ENCODE measurements at places on chromosomes 5 and 9.

DNA sequence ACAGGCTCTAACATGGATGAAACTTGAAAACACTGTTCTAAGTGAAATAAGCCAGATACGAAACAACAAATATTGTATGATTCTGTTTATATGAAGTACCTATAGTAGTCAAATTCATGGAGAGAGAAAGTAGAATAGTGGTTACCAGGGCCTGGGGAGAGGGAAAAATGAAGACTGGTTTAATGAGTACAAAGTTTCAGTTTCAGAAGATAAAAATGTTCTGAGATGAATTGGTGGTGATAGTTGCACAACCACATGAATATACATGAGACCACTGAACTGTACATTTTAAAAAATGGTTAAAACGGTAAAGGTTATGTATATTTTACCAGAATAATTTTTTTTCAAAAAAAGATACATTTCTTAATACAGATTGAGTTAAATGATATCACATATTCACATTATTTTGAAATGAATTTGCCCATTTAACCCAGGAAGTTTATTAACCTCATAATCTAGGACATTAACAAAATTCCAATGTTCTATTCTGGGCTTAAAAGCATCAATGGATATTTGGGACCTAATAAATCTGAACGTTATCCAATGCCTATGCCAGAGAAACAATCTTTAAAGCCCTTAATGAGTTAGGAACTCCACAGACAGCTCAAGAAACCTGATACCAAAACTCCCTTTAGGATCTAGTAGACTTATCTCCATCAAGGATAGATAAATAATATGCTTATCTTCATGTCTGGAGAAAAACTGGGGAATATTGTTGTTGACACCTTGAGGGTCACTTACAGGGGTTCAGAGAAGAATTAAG is 521.3 kb downstream of the EFNA5 start:
- no peak for DNase-seq

- no peak for DNase-seq
These were observed 150.1 kb downstream of the KDM4C start for GRCh38 chr9:6907772-6908381.

GRCh38 chr9:126217250-126217653 is 109.4 kb upstream of the MVB12B start:
- no peak for DNase-seq

GRCh38 chr5:166088389-166089039 is 2202.9 kb upstream of the WWC1 start:
- no peak for DNase-seq

DNA sequence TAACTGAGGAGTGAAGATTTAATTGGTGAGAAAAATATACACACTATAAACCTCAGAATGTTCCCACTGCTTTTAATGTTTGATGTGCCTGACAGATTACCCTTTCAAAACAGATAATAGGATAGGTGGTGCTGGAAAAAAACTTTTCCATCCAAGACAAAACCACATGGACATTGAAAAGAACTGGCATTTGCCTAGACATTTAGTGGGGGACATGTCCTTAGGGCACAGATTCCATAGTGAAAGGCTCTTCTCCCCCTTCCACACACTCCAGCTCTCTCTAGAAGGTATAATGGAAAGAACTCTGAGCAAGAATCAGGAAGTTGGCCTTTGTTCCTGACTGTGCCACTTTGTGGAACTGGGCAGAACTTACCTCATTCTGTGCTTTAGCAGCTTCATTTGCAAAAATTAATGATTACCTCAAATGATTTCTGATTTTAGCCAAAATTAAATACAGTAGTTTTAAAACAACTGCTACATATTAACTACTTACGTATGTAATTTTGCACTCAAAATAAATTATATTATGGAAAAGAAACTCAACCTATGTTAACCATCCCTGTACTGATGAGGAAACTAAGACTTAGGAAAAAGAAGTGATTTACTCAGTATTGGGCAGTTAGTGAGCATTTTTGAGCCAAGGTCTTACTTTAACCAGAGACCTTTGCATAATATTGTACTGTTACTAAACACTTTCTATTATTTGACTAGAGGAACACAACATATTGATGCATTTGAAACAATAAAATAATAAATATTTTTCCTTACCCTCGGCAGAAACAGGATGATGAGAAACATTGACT is 43.3 kb downstream of the TMC1 start:
- no peak for DNase-seq

DNA sequence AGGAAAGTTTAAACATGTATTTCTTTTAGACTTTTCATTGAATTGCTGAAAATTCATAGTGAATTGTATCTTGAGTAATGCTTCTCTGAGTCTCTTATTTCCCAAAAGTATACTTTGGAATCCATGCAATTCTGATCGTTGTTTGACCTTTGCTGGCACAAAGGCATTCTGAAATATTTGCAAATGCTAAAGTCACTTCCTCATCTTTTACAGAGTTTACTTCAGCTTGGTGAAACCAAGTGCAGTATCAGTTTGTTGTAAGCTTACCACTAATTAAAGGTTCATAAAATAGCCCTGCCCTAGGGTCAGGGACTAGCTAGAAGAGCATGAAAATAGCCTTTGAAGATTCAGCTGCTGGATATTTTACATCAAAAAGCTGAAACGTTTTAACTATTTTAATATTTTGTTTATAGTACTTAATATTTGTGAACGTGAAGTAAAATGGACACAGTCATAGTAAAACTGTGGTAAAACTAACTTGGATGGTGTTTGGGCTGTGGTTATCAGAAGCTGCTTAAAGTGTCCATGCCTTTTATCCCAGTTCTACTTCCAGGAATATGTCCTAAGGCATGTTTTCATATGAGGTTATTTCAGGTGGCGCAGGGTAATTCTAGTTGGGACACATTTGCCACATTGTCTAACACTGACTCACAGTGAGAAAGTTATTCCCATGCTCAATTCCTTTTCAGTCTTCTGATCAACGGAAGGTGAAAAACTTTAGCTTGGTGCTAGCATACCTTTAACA is 45.3 kb downstream of the SLC22A5 start:
- DNase-seq = no peak

DNA sequence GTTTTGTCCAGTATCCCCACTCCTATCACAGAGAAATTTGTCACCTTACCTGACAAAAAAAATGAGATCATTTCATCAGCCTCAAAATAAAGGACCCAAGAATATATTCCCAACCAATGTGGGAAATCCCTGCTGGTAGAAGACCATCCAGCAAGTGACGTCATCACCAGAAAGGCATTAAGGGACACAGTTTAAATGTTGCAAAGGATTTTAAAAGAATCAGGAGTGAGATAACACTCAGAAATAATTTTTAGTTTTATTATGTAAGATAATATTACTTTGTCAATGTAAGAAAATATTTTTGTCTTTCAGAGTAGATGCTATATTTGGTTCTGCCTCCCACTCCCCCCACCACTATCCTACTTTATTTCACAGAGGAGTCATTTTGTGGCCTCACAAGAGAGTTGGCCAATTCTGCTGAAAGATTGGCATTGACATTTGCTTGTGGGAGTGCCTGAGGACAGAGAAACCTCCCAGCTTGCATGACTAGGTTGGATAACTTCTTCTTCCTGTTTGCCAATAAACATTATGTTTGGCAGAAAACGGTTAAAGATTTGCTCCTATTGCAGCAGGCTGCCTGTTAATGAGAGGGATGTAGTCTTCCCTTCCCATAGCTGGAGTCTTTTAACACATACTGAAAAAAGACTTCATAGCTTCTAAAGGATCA is 288.6 kb upstream of the DAB2 start:
- DNase-seq = no peak

DNA sequence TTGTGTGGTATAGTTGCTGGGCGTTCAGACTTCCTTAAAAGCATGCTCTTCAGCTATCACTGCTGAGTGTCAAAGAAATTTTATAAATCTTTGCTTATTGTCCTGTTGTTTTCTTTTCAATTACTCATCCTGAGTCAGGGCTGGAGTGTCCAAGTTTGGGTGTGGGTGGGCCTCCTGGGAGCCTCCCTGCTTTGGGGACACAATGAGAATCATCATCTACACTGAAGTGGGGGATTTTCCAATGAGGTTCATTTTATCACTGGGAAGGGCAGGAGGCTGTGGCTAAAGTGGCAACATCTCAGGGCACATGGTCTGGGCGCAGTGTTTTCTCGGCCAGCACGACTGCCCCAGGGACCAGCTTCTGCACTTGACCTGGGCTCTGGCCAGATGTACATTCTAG is 19.5 kb downstream of the GFPT2 start:
- DNase-seq = no peak

GRCh38 chr5:50420343-50420935 is 20.6 kb downstream of the EMB start:
- DNase-seq = no peak

GRCh38 chr5:103464835-103465484 is 97.6 kb downstream of the NUDT12 start:
- DNase-seq = no peak

- DNase-seq = no peak
These were observed 38.3 kb upstream of the FCN2 start for GRCh38 chr9:134842321-134842720.

All from stimulated activated CD8-positive, alpha-beta memory T cell treated with anti-CD3 and anti-CD28 coated beads, Interleukin-2, amount 100 ng/mL, for 48 hours (primary cell).